Naive thymus-derived CD8-positive, alpha-beta T cell (primary cell): ENCODE measurements at places on chromosomes 1 and 21. TPM values are rescaled to one million over a fixed set of nuclear protein-coding genes. Genes with fewer than 3 reads are reported as not detected.
A peak's percentile ranks its signal among the peaks of the same experiment; 100 is the strongest.

DNA sequence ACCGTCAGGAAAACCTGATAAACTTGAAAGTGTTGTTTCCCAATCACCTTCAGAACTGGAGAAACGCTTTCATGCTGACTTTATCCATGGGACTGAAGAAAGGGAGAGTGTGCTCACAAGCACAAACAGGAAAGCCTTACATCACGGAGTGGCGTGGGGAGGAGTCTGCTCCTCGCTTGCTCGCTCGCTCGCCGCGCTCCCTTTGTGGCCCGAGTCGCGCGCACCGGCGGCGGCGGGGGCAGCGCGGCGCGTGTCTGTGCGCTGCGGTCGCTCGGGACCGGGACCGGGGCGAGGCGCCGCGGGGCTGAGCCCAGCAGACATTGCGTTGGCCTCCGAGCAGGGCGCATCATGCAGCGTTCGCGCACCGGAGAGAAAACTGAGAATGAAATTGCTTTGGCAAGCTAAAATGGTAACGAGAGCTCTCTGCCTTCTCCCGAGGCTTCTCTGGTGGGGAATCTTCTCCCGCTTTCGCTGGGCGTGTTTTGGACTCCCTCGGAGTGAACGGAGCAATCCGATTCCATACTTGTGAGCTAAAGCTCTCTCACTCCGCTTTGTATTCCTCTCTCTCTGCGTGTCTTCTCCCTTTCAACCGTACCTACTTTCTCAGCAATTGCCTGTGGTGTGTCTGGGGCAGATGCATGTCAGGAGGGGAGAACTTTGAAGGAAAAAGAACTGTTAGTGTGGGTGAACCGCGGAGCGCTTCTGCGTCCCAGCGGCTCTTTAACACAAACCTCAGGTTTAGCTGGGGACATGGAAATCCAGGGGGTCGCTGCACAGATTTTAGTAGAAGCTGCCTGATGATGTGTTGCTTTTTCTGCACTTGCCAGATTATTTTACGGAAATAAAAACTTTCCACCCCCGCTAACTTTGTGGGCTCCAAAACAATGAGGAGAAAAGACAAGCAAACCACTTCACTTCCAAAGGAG, at the start of gene RGL1:
TSS of gene RGL1 (plus strand) at position 205 of the 926 bp plus-strand sequence. CDS start at position 383, 178 bp downstream.
- H3K4me3 ChIP-seq: peak within 1 kb of the TSS; percentile 89
- H3K36me3 ChIP-seq: peaks cover 35% of the 10 kb centered on the region
- H3K27ac ChIP-seq: no peak within 1 kb of the TSS
- peaks cover 21% of the 10 kb centered on the region for H3K27me3 ChIP-seq
- H3K4me1 ChIP-seq: peaks cover 6% of the 10 kb centered on the region

The LDLRAP1 gene
- 364 TPM for total RNA-seq

DNA sequence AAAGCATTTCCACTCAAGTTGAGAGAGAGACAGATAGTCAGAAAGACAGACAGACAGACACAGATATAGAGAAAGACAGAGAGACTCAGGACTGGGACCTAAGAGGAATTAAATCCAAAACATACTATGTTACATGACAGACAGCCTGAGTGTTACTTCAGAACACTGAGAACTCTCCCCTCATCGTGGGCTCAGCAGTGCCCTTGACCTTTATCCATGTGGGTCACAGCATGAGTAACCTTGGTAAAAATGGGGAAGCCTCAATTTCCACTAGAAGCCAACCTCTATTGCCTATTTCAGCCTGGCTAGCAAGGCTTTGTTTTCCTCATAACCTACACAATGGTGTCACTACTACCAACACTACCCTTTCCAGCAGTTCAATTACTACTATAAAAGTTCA, 81.9 kb upstream of the TRABD2B start:
- no peaks in the 10 kb centered on the region for H3K36me3 ChIP-seq
- H3K27me3 ChIP-seq: peaks cover 6% of the 10 kb centered on the region
- no peak overlapping the region for H3K27ac ChIP-seq
- no peaks in the 10 kb centered on the region for H3K4me1 ChIP-seq
- no peak overlapping the region for H3K4me3 ChIP-seq

DNA sequence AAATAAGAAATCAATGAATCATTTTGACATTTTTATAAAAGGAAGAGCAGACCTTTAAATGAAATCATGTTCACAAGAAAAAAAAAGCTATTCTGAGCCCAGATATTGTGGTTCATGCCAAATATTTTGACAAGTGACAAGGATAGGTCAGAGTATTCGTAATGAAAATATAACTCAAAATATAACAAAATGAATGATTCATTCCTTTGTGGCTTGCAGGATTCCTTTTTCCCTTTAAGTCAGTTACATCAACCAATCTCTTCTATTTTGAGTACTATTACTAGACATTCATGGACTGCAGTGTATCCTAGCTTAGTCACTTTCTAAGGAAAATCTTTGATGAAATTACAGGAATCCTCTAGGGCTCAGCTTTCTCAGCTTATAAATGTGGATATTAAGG, 188.7 kb downstream of the COL11A1 start:
- H3K4me3 ChIP-seq: no peak overlapping the region
- no peak for DNase-seq
- H3K36me3 ChIP-seq: no peaks in the 10 kb centered on the region

GRCh38 chr1:46673749-46674182, 2.1 kb downstream of the TEX38 start:
- no peak overlapping the region for H3K4me3 ChIP-seq
- peaks cover 27% of the 10 kb centered on the region for H3K4me1 ChIP-seq
- H3K27me3 ChIP-seq: no peaks in the 10 kb centered on the region
- H3K27ac ChIP-seq: peak overlapping the region; percentile 93
- DNase-seq: no peak

The DMBX1 gene
- total RNA-seq: not detected

GRCh38 chr21:26120828-26121227, 49.7 kb downstream of the APP start:
- no peak overlapping the region for H3K4me3 ChIP-seq
- no peak overlapping the region for H3K27ac ChIP-seq
- H3K4me1 ChIP-seq: no peaks in the 10 kb centered on the region
- H3K27me3 ChIP-seq: no peaks in the 10 kb centered on the region
- no peaks in the 10 kb centered on the region for H3K36me3 ChIP-seq
- no peak for DNase-seq

DNA sequence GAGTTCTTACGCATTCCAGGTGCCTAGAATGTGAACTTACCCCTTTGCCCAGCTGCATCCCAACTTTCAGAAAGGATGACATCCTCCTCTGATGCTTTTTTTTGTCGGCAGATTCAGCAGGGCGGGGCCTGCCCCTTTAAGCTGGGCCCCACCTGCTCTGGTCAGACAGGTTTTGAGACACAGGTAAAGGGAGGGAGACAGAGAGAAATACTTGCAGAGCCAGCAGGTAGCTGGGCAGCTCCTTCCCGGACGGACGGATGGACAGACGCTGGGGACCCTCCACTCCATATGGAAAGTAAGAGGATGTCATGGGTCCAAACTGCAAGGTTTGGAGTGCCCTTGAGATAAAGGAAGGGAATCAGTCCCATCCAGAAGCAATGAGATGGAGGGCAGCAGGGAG, at the start of gene TMEM79:
TSS of gene TMEM79 (plus strand) at position 214 of the 400 bp plus-strand sequence. CDS start 902 bp downstream, outside the sequence.
- H3K4me1 ChIP-seq: peaks cover 28% of the 10 kb centered on the region
- peak within 1 kb of the TSS; percentile 98 for H3K4me3 ChIP-seq
- H3K27me3 ChIP-seq: no peaks in the 10 kb centered on the region
- DNase-seq: no peak
- peak within 1 kb of the TSS; percentile 97 for H3K27ac ChIP-seq
- H3K36me3 ChIP-seq: no peaks in the 10 kb centered on the region

DNA sequence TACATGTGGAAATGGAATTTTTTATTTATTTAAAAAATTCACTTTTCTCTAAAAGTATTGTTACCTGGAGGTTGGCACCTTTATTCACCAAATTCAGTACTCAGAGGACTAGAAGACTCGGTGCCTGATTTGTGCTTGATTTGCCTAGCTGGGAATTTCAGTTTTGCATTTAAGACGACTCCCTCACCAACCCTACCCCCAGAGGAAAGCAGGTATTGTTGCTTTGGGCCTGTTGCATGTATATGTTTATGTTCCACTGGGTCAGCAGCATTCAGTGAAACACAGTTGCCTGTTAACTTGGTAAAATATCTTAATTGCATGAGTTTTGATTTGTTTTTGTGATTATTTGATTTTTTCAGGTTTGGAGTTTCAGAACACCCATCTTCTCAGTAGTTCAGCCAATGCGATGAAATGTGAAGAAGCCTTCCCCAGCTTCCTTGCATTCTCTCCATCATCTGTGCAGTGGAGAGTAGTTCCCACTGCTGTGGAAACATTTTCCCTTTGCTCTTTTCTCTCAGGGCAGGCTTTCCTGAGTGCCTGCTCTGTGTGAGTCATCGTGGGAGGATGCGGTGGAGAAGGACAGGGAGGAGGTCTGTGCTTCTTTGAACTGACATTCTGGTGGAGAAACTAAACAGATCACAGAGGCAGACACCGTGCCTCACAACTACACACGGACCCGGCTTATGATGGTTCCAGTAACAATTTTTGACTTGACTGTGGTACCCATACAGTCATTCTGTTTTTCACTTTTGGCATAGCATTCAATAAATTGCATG, 6.4 kb downstream of the ADARB1 start:
- H3K36me3 ChIP-seq: no peaks in the 10 kb centered on the region
- peak overlapping the region; percentile 90 for H3K27ac ChIP-seq
- H3K27me3 ChIP-seq: no peaks in the 10 kb centered on the region
- H3K4me1 ChIP-seq: peaks cover 99% of the 10 kb centered on the region

- DNase-seq: no peak
- peaks cover 2% of the 10 kb centered on the region for H3K27me3 ChIP-seq
- no peaks in the 10 kb centered on the region for H3K36me3 ChIP-seq
- no peak overlapping the region for H3K27ac ChIP-seq
- no peak overlapping the region for H3K4me3 ChIP-seq
- H3K4me1 ChIP-seq: no peaks in the 10 kb centered on the region
Measured at GRCh38 chr1:115911294-115911693, 65.0 kb upstream of the SLC22A15 start.

GRCh38 chr1:172394141-172394751, 26.2 kb upstream of the C1orf105 start:
- H3K27me3 ChIP-seq: no peaks in the 10 kb centered on the region
- peak; percentile 23 for DNase-seq
- peak overlapping the region; percentile 97 for H3K27ac ChIP-seq

The HNRNPCL1 gene
- total RNA-seq: not detected

The LCE6A gene
- not detected for total RNA-seq

DNA sequence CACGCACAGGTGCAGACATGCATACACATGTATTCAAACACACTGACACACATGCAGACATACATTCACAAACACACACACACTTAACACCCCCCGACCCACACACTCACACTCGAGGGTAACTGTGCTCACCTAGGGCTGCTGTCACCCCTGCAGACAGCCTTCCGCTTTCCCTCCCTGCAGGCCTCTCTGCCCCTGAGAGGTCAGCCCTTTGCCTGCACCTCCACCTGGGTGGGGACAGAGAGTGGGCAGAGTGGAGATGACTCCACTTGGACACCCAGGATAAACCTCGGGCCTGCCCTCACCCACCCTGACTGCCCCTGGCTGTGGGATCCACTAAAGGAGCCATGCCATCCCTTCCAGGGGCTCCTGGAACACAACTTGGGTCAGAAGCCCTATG, 264.3 kb downstream of the PTPRU start:
- peaks cover 17% of the 10 kb centered on the region for H3K27me3 ChIP-seq
- no peaks in the 10 kb centered on the region for H3K36me3 ChIP-seq
- no peaks in the 10 kb centered on the region for H3K4me1 ChIP-seq

The NECTIN4 gene
- not detected for total RNA-seq

- no peak for DNase-seq
- peaks cover 11% of the 10 kb centered on the region for H3K4me1 ChIP-seq
- no peak overlapping the region for H3K27ac ChIP-seq
- H3K4me3 ChIP-seq: no peak overlapping the region
- H3K27me3 ChIP-seq: no peaks in the 10 kb centered on the region
Measured at GRCh38 chr1:78633209-78633608, 13.0 kb downstream of the IFI44L start.

GRCh38 chr1:207328004-207328403, 6.5 kb downstream of the CD55 start:
- H3K36me3 ChIP-seq: peaks cover 76% of the 10 kb centered on the region
- H3K4me3 ChIP-seq: peak overlapping the region; percentile 20
- H3K4me1 ChIP-seq: peaks cover 65% of the 10 kb centered on the region
- peak; percentile 18 for DNase-seq
- no peaks in the 10 kb centered on the region for H3K27me3 ChIP-seq
- no peak overlapping the region for H3K27ac ChIP-seq

- H3K4me1 ChIP-seq: no peaks in the 10 kb centered on the region
- no peaks in the 10 kb centered on the region for H3K27me3 ChIP-seq
- DNase-seq: no peak
- no peak overlapping the region for H3K4me3 ChIP-seq
Measured at GRCh38 chr1:19757641-19758040, 42.1 kb downstream of the TMCO4 start.

DNA sequence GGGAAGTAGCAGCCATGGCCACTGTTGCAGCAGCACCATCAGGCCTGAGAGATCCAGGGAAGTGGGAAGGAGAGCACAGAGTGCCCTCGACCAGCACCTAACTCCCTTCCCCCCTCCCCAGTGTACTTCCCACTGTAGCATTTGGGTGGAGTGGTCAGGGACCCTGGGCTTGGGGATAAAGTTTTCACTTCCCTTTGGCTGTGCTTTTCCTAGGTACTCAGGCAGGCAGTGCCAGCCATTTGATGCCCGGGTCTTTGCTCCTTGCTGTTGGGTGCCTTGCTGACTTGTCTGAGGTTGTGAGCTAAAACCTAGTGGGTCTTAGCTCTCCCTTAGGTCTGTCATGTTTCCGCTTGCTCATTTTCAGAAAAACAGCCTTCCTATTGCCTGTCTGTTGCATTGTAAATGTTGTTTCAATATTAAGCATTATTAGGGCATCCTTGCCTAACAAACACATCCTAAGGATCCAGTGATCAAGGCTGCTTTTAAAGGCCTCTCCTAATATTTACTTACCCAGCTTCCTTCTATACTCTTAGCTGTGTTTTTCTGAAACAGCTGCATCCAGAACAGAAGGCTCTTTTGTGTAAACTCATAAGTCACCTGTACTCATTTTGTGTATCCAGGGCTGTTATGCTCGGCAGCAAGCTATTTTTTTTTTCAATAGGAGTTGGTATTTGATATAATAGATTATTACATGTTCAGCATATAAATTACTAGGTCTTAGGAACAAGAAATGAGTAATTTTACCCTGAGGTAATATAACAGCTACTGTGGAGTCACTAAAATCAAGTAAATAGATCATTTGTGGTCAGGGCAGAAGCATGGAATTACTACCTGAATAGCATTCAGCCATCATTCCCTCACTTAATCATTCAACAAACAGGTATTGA, 418.6 kb upstream of the PROX1 start:
- peaks cover 32% of the 10 kb centered on the region for H3K27me3 ChIP-seq
- DNase-seq: no peak
- H3K36me3 ChIP-seq: no peaks in the 10 kb centered on the region
- no peaks in the 10 kb centered on the region for H3K4me1 ChIP-seq

DNA sequence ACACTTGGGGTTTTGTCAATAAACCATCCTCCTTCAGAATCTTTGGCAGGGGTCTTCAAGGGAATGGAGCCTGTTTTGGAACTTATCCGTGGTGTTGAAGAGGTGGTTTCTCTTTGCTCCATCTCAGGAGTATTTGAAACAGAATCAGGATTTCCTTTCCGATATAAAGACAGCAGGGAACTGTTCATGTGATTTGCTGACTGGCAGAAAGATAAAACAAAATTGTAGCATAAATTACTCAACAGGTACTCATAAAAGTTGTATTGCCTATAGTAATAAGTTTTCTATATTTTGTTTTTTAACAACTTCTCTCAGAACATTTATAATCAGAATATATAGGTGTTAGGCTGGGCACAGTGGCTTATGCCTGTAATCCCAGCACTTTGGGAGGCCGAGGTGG, 21.9 kb downstream of the NVL start:
- no peak for DNase-seq
- no peaks in the 10 kb centered on the region for H3K4me1 ChIP-seq
- H3K4me3 ChIP-seq: no peak overlapping the region
- H3K27ac ChIP-seq: no peak overlapping the region
